NCI-H187 treated with DMSO at 0.1 percent for 48 hours (cell line): ENCODE measurements at places on chromosomes 1 and 21.

- DNase-seq: no peak
These were observed 13.4 kb downstream of the EPB41 start for GRCh38 chr1:28927648-28928313.

- no peak for DNase-seq
These were observed 174.6 kb downstream of the KCNK2 start for GRCh38 chr1:215256936-215257679.

DNA sequence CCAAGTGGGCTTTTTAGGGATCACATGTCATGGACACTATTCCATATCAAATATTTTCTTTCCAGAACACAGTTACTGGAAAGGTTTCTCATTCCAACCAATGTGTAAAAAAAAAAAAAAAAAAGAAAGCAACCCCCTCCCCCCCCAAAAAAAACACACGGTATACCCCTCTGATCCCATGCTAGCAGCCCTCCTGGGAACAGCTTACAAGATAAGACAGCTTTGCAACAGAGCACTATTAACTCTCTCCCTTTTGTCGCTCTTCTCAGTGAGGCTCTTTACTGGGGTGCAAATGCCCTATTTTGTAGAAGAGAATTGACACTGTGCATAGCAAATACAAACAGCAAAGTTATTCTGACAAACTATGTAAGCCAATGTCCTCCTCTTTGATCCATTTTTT is 161.2 kb downstream of the NTMT2 start:
- DNase-seq: no peak

GRCh38 chr21:35603494-35603893 is 456.8 kb downstream of the SETD4 start:
- DNase-seq: peak; percentile 29

DNA sequence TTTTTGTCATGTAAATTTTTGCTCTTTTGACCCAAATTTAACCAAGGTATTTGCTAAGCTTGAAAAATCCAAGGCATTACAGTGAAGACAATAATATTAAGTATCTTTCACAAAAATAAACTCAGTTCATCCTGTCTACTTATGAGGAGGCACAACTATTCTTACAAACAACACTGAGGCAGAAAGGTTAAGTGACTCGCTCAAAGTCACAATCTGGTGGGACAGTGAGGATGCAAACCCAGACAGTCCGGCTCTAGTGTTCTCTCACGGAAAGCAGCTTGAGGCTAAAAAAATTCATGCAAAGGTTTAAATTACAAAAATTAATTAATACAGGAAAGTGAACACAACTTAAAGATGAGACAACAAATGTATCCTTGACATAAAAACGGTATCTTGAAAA is 125.3 kb downstream of the SIPA1L2 start:
- DNase-seq: no peak

DNA sequence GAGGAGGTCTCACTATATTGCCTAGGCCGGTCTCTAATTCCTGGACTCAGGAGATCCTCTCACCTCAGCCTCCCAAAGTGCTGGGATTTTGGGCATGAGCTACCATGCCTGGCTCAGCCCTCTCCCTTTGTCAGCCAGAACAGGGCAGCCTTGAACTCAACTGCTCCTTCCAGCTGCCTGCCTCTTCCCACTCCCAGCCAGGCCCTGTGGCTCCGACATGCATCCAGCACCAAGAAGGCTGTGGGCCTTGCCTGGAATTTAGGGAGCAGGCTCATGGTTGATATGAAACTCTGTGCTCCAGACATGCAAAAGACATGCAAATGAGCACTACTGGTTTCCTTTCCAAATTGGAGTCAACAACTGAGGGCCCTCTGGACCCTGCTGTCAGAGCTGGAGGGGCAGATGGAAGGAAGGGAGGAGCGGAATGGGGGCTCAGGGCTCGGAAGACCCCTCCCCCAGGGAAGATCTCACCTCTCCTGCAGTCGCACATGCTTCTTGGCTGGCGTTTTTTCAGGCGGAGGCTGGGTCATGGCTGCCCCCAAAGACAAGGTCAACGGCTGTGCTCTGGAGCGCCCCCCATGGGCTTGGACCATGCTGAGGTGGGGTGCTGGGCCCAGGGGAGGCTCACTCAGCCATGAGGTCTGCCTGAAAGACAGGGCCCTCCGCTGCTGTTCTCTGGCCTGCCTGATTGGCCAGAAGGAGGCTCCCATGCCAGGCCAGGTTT is 1.4 kb downstream of the PTPN7 start:
- DNase-seq: no peak

DNA sequence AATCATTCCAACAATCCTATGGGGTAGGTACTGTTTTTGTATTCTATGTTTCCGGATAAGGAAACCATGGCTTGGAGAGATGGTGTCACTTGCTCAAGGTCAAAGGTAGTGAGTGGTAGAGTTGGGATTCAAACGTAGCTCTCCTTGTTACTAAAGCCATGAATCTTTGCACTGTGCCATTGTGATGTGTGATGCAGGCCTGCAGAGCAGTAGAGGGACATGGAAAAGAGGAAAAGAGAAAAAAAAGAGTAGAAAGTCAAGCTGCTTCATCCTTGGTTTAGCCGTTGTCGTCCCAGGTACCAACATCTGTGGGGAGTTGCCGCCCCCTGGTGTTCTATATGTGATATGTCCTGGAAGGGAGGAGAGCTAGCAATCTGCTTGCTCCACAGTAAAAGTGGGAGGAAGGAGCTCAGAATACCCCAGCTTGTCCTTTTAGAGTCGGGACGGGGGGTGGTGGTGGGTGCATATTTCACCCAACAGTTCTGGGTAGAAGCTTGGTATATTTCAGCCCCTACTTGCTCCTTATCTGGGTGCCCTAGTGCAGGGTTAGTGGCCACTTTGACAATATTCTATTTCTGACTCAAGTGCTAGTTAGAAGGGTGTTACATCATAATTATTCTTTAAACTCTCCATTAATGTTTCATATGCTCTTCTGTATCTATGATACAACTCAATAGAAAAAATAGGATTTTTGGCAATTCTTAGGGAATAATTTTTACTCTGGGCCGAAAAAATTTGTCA is 98.4 kb downstream of the EBNA1BP2 start:
- DNase-seq: peak; percentile 30

GRCh38 chr21:31660259-31660565 is 719 bp downstream of the SOD1 start:
- no peak for DNase-seq

DNA sequence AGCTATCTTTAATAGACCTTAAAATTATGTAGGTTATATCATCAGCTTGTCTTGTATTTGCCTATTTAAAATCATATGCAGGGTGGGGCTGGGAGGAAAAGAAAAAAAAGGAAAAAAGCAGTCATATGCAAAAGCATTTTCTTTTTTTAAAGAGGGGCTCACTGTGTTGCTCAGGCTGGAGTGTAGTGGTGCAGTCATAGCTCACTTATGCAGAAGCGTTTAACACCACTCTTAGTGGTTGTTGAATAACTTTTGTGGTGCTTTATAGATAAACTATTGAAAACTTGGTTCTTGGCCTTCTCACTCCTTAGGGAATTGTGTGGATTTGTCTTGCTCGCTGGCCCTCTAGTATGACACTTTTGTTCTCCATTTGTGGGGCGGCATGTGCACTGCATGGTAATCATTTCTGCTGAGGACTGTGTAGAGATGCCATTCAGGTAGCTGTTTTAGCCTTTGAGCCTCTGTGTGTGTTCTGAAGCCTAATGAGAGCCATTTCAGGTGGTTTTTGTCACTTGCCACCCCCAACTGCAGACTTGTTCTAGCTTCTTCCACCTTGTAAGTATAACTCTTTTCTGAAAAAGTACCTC is 77.8 kb downstream of the KIF1B start:
- no peak for DNase-seq

- no peak for DNase-seq
These were observed 9.2 kb upstream of the KCNQ4 start for GRCh38 chr1:40774266-40774998.

GRCh38 chr1:175734642-175735041 is 8.8 kb downstream of the TNR start:
- DNase-seq: no peak

- no peak for DNase-seq
These were observed 5.7 kb downstream of the ZBTB7B start for GRCh38 chr1:155008015-155008941.

DNA sequence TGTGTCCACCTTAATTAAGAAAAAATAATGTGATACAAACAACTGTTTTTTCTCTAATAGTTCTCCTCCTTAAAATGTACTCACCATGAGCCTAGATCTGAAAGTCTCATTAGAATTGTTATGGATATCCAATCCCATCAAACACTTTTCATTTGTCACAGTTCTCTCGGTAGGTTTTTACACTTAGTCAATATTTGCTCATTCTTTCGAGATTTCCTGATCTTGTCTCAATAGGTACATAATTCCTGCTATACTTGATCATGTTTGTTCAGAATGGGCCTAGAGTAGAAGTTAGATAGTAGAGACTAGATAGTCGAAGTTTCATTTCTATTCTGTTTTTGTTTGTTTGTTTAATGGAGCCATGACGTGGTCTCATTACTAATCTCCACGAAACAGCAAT is 2005.7 kb downstream of the NCAM2 start:
- no peak for DNase-seq

GRCh38 chr1:55735106-55735505 is 519.9 kb upstream of the USP24 start:
- no peak for DNase-seq

GRCh38 chr21:45280178-45280821 is 7.4 kb downstream of the POFUT2 start:
- DNase-seq: no peak

DNA sequence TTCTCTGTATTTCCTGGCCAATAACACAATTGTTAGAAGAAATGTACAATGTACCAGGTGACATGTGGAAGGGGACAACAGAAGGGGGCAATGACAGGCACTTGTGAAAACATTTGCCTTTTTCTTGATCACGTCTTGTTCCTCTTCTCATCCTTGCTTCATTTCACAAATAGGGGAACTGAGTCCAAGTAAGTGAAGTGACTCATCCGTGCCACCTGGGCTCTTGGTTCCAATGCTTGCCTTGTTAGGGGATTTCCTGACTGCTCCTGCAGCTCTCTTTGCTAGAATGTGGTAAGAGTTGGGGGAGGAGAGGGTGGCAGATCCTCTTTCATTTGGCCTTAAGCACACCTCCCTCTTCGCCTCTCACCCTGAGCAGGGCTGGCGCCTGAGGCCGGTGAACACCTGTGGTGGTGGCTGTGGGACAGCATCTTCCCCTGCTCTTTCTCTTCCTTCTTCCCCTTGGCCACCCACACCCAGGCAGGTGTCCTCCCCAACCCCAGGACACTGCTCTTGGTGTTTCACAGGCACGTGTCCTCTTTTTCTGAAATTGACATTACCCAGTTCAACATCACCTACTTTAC is 2.2 kb upstream of the RHEX start:
- no peak for DNase-seq

GRCh38 chr1:235920596-235921375 is 54.1 kb upstream of the LYST start:
- DNase-seq: no peak

GRCh38 chr1:26269198-26269550 is 10.7 kb upstream of the SH3BGRL3 start:
- no peak for DNase-seq

DNA sequence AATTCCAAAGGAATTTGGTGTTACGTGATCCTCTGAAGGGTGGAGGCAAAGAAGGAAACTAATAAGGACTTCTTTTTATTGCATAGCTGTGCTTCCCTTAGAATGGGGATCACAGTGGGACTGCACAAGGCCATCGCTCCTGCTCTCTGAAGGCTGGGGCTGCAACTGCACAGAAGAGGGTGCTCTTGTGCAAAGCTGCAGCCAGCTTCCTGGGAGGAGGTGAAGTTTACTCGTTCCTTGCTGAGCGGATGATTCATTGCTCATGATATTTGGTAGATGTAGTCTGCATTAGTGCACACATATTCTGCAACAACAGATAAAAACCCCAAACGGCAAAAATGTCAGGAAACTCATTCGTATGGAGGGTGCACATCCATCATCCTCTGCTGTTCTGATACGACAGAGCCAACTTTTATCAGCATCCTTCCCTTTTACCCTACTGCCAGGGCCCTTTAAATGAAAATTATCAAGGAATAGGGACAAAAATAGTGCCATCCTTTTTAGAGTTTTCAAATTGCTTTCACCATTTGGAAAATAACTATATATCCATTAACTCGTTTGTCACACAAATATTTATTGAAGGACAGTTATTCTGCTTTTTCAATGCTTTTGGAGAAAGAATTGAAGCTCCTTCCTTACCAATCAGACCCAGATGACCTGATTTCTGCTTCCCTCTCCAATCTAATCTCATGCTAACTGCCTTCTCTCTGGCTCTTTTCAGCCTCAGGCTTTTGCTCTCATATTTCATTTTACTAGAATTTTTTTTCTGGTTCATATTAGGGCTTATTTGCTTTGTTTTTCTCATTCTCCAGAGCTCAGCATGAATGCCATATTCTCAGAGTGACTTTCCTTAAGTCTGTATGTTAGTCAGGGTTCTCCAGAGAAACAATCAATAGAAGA is 263.6 kb downstream of the DUSP10 start:
- no peak for DNase-seq

GRCh38 chr1:3146458-3146857 is 77.5 kb downstream of the PRDM16 start:
- DNase-seq: no peak

GRCh38 chr1:98306517-98307089 is 354.9 kb upstream of the SNX7 start:
- DNase-seq: no peak

GRCh38 chr1:233033361-233033760 is 83.0 kb downstream of the NTPCR start:
- DNase-seq: no peak

DNA sequence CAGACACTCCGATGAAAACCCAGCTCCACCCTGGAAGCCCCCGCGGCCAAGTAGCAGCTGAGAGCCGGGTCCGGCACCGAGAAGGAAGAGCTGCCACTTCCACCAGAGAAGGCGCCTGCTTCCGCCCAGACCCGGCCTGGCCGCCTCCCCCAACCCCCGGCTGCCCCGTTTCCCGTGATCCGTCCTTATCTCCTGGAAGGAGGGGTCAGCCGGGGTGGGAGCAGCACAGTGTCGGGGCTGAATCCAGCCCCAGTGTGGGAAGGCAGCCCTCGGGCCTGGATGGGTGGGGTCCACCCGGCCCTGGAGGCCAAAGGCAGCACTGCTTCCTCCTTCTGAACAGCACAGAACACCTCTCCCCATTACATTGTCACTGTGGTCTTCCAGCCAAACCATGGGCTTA is 69.4 kb downstream of the MEGF6 start:
- no peak for DNase-seq

DNA sequence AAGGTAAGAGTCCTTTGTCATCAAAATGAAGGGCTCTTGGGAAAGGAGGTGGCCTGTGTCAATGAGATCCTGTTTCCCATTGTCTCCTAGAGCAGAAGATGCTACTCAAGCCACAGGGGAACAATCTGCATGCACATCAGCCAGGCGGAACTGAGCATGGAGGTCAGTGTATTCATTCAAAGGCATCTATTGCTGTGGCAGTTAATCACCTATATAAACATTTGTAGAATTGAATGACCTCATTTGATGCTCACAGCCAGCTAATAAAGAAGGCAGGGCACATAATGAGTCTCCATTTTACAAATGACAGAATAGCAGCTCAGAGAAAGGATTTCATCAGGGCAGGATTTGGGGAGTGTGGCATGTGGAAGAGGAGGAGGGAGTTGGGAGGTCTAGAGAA is 5.7 kb upstream of the FYB2 start:
- peak; percentile 78 for DNase-seq

- DNase-seq: no peak
These were observed 41.3 kb downstream of the ZBTB18 start for GRCh38 chr1:244092293-244092963.
